ENCODE measurements at places on chromosomes 13 and 19. TPM values are rescaled to one million over a fixed set of nuclear protein-coding genes. Genes with fewer than 3 reads are reported as not detected.

- DNase-seq = no peak
These were observed 42.6 kb downstream of the RCBTB2 start for GRCh38 chr13:48490241-48490640.

- DNase-seq = no peak
These were observed 12.8 kb downstream of the KCTD12 start for GRCh38 chr13:76873445-76873844.

DNA sequence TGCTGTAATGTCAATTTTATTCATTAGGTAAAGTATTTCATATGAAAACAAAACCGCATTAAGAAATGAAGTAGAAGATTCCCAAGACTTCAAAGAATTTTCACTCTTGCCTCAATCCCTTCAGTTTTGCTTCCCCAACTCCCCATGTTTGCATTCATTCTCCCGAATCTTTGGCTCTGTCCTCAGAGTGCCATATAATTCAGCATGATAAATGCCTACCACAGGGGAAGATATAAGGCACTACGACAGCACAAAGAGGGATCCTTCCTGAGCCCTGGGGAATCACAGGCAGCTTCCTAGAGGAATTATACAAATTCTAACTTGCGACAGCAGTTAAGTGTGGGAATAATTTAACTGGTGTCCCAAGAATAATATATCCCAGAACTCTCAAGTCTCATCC is 68.5 kb downstream of the TSC22D1 start:
- no peak for DNase-seq

DNA sequence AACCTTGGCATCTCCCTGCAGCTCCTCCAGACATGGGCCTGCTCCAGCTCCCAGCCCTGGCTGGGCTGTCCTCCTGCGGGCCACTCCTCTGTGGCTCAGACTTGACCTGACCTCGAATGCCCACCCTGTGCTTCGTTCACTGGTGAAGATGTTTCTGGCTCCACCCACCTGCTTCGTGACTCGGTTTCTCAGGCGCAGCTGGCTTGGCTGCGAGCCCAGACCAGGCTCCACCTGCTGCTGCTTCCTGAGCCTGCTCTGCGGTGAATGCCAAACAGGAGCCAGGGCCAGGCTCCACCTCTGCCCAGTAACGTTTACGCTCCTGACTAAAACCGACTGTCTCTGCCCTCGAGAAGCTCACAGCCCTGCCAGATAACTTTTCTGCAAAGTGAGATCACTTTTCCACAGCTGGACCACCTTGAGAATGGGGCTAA is 8.9 kb upstream of the RSPH6A start:
- peak; percentile 39 for DNase-seq

- peak; percentile 15 for DNase-seq
These were observed 33.3 kb upstream of the SPATA13 start for GRCh38 chr13:24127116-24127631.

DNA sequence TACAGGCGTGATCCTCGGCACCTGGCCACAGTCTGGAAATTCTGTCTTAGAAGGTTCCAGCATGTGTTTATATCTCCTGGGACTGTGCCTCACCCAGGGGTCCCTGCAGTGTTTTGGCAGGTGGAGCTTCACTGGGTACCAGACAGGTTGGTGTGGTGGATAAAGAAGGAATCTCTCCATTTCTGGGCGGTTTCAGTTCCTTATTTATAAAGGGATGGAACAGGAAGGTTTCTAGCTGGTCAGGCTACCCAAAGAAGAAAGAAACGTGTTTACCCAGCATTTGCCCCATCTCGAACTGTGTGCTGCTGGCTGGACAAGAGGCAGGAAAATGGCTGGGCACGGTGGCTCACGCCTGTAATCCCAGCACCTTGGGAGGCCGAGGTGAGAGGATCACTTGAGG is 9.8 kb downstream of the PNPLA6 start:
- no peak for DNase-seq

DNA sequence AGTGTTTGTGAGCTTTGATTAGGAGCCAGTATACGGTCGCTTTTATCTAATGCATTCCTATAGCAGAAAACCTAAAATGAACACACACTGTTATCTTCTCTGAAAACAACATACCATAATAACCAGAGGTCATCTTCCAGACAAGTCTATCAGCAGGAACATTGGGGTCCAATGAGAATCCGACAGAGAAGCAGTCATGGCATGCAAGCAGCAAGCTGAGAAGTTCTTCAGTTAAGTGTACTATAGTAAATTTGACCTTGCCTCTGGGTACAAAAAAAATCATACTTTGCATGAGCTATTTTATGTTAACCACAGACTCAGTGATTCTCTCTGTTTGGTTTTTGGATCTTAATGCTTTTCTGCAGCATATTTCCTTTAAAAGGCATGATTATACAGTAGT is 1505.1 kb downstream of the PCDH9 start:
- DNase-seq = no peak

- no peak for DNase-seq
These were observed 40.4 kb downstream of the LRCH1 start for GRCh38 chr13:46593398-46593797.

GRCh38 chr19:16018106-16018755 is 58.1 kb upstream of the TPM4 start:
- no peak for DNase-seq

- DNase-seq = peak; percentile 18
These were observed 6.0 kb downstream of the SIGLEC11 start for GRCh38 chr19:49954933-49955332.

EGLN2 gene
- total RNA-seq = 86.1 TPM

MYO1F gene
- not detected for total RNA-seq

LPAR2 gene
- total RNA-seq = 5.6 TPM

GIPC3 gene
- total RNA-seq = not detected

RFPL4A gene
- not detected for total RNA-seq

PCID2 gene
- total RNA-seq = 55.3 TPM

ATXN8OS gene
- not detected for total RNA-seq

ZNF382 gene
- 4.2 TPM for total RNA-seq

IGFL1 gene
- total RNA-seq = not detected

C13orf42 gene
- total RNA-seq = not detected

Data from bronchial epithelial cell (primary cell).